ENCODE measurements at places on chromosomes 16 and 17.
A peak's percentile ranks its signal among the peaks of the same experiment; 100 is the strongest.

GRCh38 chr17:75555679-75556153 lies 30.2 kb downstream of the LLGL2 start:
- DNase-seq, result no peak

DNA sequence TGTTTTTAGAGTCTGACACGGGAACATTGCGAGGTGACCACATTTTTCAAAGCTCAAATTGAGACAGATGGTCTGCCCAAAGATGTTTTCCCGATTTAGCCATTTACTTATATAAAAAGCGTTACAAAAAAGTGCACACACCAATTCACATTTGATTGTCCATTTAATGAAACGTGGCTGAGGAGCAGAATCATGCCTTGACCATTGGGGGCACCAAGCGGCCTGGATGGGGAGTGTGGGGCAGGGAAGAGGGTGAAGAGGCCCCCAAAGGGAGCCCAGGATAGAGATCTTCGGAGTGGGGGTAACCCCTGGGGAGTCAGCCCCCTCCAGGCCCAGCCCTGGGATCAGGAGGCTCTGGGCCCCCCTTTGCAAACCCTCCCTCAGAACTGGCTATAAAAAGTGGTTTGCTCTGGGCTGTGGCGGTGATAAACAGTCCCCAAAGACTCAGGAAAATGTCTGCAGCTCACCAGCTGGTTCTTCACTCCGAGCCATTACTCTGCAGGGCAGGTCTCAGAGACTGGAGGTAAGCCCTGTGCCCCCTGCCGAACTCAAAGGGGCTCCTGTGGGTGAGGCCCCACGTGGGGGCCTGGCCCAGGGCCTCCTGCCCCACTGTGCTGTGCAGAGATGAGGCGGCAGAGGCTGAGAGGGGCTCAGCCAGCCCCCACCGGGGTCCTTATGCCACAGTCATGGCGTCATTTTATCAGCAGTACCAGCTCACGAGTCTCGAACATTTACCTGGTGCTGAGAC lies 105.9 kb upstream of the SEC14L1 start:
- no peak for DNase-seq

GRCh38 chr16:73051226-73051625 lies 3.3 kb upstream of the ZFHX3 start:
- no peak for DNase-seq

GRCh38 chr16:80997964-80998620 lies 8.6 kb downstream of the CMC2 start:
- no peak for DNase-seq

DNA sequence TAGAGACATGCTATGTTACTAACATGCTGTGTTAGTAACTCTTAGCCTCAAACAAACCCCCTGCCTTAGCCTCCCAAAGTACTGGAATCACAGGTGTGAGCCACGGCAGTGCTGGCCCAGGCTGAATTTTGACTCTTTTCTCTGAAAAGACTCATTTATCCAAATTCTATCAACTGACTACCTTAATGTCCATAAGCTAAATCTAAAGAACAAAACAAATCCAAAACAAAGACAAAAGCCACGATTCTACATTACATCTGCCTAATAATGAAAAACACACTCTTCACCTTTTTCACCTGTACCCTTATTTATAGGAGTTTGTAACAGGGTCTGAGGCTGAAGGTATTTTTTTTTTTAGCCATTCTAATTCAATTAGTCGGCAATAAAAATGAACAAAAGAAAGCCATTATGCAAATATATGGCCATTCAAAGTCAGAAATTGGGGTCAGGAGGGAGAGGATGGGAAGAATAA lies 432.5 kb downstream of the RBFOX1 start:
- no peak for DNase-seq

DNA sequence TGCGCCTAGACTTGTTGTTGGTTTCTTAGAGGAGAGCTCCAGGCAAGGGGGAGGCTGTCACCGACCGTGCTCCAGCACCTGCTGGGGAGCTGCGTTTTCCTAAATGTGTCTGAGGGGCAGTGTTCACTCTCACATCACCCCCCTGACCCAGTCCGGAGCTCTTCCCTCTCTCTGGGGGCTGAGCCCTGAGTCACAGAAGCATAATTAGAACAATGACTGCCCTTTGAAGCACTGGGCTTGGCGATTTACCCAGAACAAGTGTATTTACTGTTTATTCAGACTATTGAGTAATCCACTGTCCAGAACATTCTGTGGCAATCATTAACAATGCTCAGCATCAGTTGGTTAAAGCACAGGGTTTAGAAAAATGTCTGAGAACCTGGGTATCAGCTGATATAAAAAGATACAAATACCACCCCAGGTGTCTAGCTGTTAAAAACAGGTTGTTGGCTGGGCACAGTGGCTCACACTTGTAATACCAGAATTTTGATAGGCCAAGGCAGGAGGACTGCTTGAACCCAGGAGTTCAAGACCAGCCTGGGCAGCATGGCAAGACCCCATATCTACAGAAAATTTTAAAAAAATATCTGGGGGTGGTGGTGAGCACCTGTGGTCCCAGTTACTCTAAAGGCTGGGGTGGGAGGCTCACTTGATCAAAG lies 8.1 kb downstream of the CES4A start:
- peak; percentile 36 for DNase-seq

GRCh38 chr16:72938795-72939164 lies 109.1 kb downstream of the ZFHX3 start:
- DNase-seq, result peak; percentile 23

GRCh38 chr17:71398025-71398424 lies 722.8 kb upstream of the SOX9 start:
- DNase-seq, result no peak

- no peak for DNase-seq
Observed at GRCh38 chr17:81481073-81481799, 31.4 kb downstream of the ACTG1 start.

GRCh38 chr17:35898283-35899070 lies 18.3 kb upstream of the CCL5 start:
- DNase-seq, result no peak

DNA sequence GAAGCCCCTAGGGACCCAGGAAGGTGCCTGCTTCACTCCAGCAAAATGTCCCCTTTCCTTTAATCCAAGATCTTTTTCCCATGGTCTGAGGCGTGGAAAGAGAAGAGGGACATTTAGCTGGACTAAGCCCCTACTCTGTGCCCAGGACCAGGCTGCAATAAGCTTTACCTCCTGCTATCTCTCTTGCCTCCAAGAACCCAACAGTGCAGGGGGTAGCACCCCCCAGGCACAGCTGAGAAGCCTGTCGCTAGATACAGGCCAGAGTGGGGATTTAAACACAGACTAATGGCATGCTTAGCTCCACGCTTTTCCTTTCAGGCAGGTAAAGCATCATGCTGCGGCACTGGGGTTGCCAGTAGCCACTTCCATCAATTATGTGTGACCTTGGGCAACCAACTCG lies 24.5 kb upstream of the CCL1 start:
- DNase-seq, result no peak

- no peak for DNase-seq
Observed at GRCh38 chr16:19874026-19874425, 10.6 kb downstream of the GPRC5B start.

DNA sequence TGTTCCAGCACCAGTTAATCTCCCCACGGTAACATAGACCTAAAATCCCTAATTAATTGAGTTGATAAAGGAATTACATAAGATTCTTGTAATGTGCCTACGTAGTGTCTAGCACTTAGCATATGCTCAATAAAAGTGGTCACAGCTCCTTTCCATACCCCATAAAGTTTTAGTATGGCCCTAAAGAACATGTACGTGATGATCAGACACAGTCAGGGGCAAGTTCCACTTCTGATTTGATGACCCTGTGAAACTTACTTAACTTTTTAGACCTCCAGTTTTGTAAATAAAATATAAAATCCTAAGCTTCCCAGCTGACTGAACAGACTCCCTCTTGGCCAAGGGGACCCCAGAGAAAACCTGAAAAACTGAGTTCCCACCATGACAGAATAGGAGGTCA lies 391.3 kb upstream of the ERCC4 start:
- DNase-seq, result no peak

Data from non-pigmented ciliary epithelial cell (primary cell).